ENCODE measurements at places on chromosomes 11 and 22.

DNA sequence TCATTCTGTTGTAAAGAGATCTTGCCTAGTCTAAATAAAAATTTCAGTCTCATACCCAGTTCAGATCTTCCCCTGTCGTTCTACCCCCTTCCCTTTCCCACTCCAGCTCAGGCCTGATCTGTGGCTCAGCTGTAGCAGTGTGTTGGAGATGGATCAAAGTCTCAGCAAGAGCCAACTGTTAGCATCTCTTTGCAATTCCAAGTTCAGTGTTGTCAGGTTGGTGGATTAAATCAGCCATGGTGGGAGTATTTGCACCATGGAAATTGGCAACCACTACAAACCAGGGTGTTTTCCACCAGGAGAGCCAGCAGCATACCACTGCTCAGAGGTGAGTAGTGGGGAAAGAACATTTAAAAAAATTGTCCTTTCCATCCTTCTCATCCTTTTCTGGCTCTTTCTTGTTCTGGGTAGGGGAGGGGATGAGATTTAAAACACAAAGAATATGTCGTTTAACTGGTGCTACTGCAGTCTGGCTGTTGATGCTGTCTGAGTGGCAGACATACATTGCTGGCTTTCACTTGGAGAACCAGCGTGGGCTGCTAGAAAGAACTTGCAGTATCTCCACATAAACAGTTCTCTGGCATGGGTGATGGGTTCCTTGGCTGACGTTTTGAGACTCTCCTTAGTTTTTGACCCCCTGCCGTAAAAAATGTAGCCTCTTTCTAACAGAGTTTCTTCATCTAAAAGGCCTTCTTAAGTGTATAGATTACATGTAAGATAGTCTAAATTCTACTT lies 514.1 kb downstream of the RAB38 start:
- H3K36me3 ChIP-seq = no peaks in the 10 kb centered on the region
- H3K4me1 ChIP-seq = no peaks in the 10 kb centered on the region
- no peaks in the 10 kb centered on the region for H3K27me3 ChIP-seq
- no peak for DNase-seq

DNA sequence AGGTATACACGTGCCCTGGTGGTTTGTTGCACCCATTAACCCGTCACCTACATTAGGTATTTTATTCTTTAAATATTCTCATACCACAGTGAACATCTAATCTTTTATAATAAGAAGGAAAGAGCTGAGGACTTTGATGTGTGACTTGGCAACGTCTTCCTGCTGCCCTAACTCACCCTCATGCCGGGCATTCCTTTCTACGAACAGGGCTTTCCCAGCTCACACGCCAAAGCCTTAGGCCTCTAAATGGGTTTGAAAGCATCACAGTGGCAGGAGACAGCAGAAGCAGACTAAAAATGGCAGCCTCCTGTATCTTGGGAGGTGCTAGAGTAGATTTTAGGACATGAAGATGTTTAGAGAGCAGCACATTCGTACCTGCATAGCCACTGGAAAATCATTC lies 52.6 kb downstream of the CLTCL1 start:
- DNase-seq = no peak
- no peak overlapping the region for H3K4me3 ChIP-seq
- no peak overlapping the region for H3K27ac ChIP-seq
- H3K27me3 ChIP-seq = no peaks in the 10 kb centered on the region

DNA sequence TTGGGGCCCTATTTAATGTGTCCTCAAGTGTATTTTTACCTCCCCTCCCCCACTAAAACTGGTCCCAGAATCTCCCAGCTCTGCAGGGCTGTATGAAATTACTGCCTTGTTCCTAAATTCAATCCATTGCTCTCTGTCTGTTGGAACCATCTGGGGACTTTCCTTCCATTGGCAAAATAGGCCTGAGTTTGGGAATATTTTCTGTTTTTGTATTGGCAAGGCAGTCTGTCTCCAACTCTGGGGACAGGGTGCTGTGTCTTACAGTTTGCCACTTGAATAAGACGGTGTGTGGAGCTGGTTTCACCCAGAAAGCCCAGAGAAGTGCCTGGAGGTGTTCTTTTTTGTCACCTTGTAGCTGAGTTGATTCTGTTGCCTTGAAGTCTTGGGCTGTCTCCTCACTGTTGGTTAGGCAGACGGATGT lies 1.3 kb downstream of the PACS1 start:
- H3K4me3 ChIP-seq = no peak overlapping the region
- peaks cover 13% of the 10 kb centered on the region for H3K4me1 ChIP-seq
- no peaks in the 10 kb centered on the region for H3K27me3 ChIP-seq
- peaks cover 53% of the 10 kb centered on the region for H3K36me3 ChIP-seq
- no peak for DNase-seq

DNA sequence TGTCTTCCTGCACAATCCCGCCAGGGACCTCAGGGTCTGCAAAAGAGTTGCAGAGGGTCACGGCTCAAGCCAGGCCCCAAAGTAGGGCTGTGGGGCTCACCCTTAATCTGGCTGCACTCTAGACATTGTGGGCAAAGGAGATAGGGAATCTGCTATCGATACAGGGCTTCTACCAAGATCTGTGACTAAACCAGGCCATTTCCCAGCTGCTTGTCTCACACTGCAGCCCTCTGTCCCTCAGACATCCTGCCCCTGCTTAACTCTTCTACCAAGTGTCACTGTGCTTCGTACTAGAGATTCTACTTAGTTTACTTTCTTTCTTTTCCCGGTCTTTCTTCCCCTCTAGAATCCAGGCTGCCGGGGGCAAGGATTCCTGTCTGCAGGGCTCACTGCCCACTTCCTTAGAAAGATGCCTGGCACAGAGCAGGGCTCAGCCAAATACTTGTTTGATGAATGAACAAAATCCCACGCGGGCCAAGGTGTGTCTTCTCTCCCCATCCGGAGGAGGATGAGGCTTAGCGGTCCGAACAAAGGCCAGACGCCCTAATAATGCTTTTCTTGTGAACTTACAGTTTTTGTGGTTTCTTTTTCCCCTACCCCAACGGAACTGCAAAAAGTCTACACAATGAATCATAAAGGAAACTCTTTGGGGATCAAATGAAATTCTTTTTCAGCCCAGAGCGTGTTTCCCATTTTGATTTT lies 61.3 kb upstream of the ANO1 start:
- no peak overlapping the region for H3K27ac ChIP-seq
- H3K4me1 ChIP-seq = no peaks in the 10 kb centered on the region
- no peaks in the 10 kb centered on the region for H3K36me3 ChIP-seq
- no peak overlapping the region for H3K4me3 ChIP-seq
- H3K27me3 ChIP-seq = peaks cover 20% of the 10 kb centered on the region
- DNase-seq = peak; percentile 4

DNA sequence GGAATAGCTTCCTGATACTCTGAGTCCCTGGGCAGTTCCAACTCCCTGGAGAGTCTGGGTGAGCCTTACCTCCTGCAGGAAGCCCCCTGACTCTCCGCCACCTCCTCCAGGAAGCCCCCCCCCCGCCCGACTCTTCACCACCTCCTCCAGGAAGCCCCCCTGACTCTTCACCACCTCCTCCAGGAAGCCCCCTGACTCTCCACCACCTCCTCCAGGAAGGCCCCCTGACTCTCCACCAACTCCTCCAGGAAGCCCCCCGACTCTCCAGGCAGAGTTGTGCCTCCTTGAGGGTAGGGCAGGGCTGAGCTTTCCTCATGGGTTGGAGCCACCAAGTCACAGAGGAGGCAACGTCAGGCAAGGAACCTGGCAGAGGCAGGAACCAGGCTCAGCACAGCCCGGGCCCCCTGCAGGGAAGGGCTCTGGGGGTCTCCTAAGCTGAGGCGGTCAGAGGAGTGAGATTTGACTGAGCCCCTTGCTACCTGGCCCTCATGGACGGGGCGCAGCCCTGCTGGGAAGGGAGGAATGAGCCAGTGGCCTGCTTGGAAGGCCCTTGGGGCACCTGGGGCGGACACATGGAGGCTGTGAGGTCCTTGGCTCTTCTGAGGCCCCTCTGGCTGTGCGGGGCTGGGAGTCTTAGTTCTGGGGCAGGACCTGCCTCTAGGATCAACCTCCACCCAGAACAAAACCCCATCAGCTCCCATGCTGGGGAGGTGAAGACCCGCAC lies 18.1 kb downstream of the MRGPRG start:
- peaks cover 91% of the 10 kb centered on the region for H3K27me3 ChIP-seq
- H3K4me3 ChIP-seq = no peak overlapping the region
- no peaks in the 10 kb centered on the region for H3K36me3 ChIP-seq
- H3K4me1 ChIP-seq = peaks cover 10% of the 10 kb centered on the region
- H3K27ac ChIP-seq = no peak overlapping the region
- no peak for DNase-seq

DNA sequence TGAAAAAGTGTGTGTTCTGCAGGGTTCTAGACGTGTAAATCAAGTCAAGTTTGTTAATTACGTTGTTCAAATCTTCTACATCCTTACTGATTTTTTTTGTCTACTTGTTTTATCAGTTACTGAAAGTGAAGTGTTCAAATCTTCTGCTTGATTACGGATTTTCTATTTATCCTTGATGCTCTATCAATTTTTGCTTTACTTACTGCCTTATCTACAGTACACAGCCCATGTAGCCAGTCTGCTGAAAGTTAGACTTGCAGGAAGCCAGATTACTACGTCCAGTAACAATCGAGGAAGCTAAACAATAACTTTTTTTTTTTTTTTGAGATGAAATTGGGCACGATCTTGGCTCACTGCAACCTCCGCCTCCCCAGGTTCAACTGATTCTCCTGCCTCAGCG lies 15.6 kb upstream of the C11orf24 start:
- H3K4me3 ChIP-seq = no peak overlapping the region
- H3K4me1 ChIP-seq = no peaks in the 10 kb centered on the region

GRCh38 chr11:116193321-116194131 lies 579.3 kb downstream of the BUD13 start:
- DNase-seq = peak; percentile 36
- no peaks in the 10 kb centered on the region for H3K36me3 ChIP-seq
- H3K27me3 ChIP-seq = peaks cover 41% of the 10 kb centered on the region
- peaks cover 11% of the 10 kb centered on the region for H3K4me1 ChIP-seq
- H3K27ac ChIP-seq = peak overlapping the region; percentile 82
- peak overlapping the region; percentile 51 for H3K4me3 ChIP-seq

DNA sequence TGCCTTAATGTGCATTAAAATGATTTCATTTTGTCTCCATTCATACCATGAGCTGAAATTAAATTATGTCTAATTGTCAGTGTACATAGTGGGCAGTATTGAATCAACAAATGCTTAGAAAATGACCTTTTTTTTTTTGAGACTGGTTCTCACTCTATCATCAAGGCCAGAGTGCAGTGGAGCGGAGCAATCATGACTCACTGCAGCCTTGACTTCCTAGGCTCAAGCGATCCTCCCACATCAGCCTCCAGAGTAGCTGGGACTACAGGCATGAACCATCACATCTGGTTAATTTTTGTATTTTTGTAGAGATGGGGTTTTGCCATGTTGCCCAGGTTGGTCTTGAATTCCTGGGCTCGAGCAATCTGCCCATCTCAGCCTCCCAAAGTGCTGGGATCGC lies 117.0 kb upstream of the BLID start:
- H3K4me3 ChIP-seq = no peak overlapping the region
- H3K27me3 ChIP-seq = no peaks in the 10 kb centered on the region
- peaks cover 7% of the 10 kb centered on the region for H3K4me1 ChIP-seq
- H3K27ac ChIP-seq = no peak overlapping the region
- no peaks in the 10 kb centered on the region for H3K36me3 ChIP-seq

GRCh38 chr22:17303840-17304779 lies 65.2 kb upstream of the CECR2 start:
- H3K36me3 ChIP-seq = no peaks in the 10 kb centered on the region
- H3K4me1 ChIP-seq = no peaks in the 10 kb centered on the region
- H3K27ac ChIP-seq = no peak overlapping the region
- no peaks in the 10 kb centered on the region for H3K27me3 ChIP-seq
- no peak for DNase-seq

- H3K4me3 ChIP-seq = no peak overlapping the region
- H3K36me3 ChIP-seq = peaks cover 28% of the 10 kb centered on the region
- peaks cover 8% of the 10 kb centered on the region for H3K4me1 ChIP-seq
- DNase-seq = peak; percentile 52
Measured at GRCh38 chr11:95991545-95991944, 67.6 kb upstream of the MTMR2 start.

- no peaks in the 10 kb centered on the region for H3K36me3 ChIP-seq
- H3K27me3 ChIP-seq = no peaks in the 10 kb centered on the region
- H3K4me3 ChIP-seq = no peak within 1 kb of the TSS
- no peak for DNase-seq
- H3K4me1 ChIP-seq = no peaks in the 10 kb centered on the region
Measured at GRCh38 chr11:41459465-41460401, at the start of gene LRRC4C. Gene LRRC4C (minus strand): TSS chr11:41459652.

DNA sequence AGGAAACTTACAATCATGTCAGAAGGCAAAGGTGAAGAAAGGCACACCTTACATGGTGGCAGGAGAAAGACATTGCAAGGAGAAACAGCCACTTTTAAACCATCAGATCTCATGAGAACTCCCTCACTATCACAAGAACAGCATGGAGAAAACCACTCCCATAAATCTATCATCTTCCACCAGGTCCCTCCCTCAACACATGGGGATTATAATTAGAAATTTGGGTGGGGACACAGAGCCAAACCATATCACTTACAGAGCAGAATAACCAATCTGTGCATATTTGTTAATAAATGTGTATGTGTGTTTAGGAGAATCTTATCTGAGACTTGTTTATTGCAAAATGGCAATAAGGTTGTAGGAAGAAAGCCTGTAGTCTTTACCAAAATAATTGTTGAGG lies 205.2 kb upstream of the ANO3 start:
- H3K4me1 ChIP-seq = peaks cover 3% of the 10 kb centered on the region
- H3K36me3 ChIP-seq = no peaks in the 10 kb centered on the region
- DNase-seq = no peak
- no peaks in the 10 kb centered on the region for H3K27me3 ChIP-seq

DNA sequence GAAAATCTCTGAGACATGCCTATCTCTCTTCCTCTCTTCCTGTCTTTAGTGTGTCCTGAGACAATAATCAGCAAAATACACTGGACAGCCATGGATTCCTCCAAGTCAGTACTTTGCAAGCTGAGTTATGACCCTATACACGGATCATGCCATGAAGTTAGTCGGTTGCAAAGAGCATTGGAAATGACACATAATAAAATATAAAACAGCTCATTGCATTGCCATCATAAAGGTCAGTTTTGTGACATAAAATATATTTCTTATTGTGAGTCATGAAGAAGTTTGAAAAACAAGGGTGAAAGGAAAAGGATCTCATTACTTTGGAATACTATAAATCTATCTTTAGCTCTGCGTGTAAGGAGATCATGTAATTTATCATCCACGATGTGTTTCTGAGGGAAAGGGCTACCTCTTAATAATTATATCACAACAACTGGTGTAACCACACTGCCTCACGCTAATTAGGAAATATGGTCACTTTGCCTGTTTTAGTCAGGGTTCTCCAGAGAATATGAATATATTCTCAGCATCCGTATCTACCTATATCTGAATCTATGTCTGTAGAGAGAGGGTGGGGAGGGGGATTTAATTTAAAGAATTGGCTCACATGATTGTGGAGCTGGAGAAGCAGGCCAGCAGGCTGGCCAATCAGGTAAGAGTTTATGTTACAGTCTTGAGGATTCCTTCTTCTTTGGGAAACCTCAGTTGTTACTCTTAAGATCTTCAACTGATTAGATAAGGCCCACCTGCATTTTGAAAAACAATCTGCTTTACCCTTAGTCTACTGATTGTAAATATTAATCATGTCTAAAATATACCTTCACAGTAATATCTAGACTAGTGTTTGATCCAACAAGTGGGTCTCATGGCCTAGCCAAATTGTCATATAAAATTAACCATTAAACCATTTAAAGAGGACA lies 198.8 kb downstream of the FAT3 start:
- no peaks in the 10 kb centered on the region for H3K4me1 ChIP-seq
- no peak for DNase-seq
- no peaks in the 10 kb centered on the region for H3K27me3 ChIP-seq
- no peaks in the 10 kb centered on the region for H3K36me3 ChIP-seq
- no peak overlapping the region for H3K4me3 ChIP-seq
- no peak overlapping the region for H3K27ac ChIP-seq

All from mesenchymal stem cell (in vitro differentiated cells and primary cell).